Stromal cell of bone marrow (primary cell): ENCODE measurements at places on chromosomes 4 and X.
A peak's percentile ranks its signal among the peaks of the same experiment; 100 is the strongest.

GRCh38 chr4:76969495-76969894 is 19.9 kb downstream of the SEPTIN11 start:
- no peak for DNase-seq

DNA sequence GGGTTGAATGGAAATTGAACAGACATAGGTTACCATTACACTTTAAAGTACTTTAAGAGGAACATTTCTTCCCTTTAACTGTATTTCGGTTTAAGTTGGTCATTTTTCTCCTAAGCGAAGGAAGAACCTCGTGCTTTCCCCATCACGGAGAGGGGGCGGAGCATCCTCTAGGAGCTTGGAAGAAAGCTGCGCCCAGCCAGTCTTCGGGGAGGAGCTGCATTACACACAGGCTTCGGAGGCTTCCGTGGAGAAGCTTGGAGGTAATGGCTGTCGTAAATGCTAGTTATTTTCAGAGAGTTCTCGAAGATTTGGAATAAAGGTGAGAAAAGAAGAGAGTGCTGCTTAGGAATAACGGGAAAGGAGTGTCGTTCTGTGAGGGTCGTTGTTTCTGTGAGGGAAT is at the start of gene PWWP3B:
TSS of gene PWWP3B (plus strand) at position 199 of the 400 bp plus-strand sequence. CDS start 37,128 bp downstream, outside the sequence.
- DNase-seq: no peak

DNA sequence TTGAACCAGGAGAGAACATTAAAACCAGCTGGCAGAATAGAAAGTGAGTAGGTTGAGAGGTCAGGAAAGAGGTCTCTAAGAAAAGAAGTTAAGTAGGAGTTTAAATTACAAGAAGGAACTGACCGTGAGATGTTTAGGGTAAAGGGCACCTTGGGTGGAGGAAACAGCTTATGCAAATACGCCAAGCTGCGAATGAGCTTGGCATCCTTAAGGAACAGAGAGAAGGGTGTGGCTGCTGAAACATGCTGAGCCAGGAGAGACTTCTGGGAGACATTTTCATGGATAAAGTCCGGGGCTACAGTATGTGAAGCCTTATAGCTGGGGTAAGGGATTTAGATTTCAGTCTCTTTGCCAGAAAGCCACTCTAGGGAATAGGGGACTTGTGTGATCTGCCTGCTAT is 249.1 kb downstream of the KCNIP4 start:
- no peak for DNase-seq

DNA sequence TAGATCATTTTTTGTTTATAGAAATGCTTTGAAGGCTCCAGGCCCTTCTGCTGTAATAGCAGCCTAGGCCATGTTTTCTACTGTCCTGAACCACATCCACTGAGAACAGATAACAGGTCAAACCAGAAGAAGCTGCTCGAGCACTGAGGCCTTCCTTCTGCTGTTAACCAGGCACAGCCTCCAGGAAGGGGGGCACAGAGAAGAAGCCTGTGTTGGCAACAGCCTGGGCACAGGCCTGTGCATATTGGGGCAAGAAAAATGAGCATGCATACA is 37.4 kb upstream of the PDK3 start:
- DNase-seq: no peak

- no peak for DNase-seq
Measured at GRCh38 chr4:77045490-77045889, 30.3 kb downstream of the CCNI start.

- no peak for DNase-seq
Measured at GRCh38 chr4:152997771-152998487, 61.8 kb downstream of the FHDC1 start.

DNA sequence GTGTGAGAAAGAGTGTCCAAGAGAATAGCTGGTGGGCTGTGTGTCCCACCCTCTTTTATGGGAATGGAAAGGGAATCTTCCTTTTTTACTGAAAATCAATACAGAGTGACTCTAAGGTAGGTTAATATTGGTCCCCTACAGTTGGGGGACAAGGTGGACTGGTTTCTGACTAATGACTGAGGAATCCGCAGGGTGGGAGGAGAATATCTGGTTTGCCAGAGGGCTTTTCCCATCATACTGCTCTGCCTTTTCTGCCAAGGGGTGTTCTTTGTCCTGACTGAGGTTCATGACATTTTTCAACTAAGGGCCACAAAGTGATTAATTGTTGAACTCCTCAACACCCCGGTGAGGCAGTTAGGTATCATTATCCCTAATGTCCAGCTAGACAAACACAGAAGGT is 261.6 kb downstream of the SPATA18 start:
- DNase-seq: no peak

GRCh38 chr4:8688041-8688907 is 95.7 kb downstream of the CPZ start:
- no peak for DNase-seq

- no peak for DNase-seq
Measured at GRCh38 chr4:17010426-17011087, 112.1 kb upstream of the LDB2 start.

DNA sequence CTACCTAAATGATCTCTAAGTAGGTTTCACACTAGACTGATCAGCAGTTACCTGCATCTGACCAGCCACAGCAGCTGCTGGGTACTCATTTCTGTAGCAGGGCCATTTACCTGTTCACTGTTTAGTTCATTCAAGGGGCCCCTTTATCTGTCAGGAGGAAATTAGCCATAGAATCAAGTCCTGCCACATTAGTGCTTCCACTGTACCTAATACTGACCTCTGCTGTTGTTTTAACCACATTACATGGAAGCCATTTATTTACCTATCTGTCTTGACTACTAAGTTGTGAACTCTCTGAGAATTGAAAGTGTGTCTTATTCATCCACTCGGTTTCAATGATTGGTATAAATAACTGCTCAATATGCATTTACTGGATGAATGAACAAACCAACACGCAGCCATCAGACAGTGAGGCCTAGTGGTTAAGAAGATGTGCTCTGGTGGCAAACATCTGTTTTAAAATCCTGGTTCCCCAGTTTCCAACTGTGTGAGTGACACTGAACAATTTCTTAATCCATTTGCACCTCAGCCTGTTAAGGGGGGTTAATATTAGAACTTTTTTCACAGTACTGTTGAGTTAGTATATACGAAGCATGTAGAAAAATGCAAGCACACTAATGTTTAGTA is 30.0 kb upstream of the ANXA5 start:
- DNase-seq: peak; percentile 54

GRCh38 chr4:41638866-41639265 is 100.9 kb downstream of the LIMCH1 start:
- DNase-seq: no peak

- no peak for DNase-seq
Measured at GRCh38 chr4:68673143-68673542, 2.7 kb upstream of the UGT2B15 start.

GRCh38 chr4:169045862-169046584 is 36.0 kb upstream of the CBR4 start:
- DNase-seq: no peak

GRCh38 chr4:111722213-111722720 is 423.0 kb upstream of the FAM241A start:
- no peak for DNase-seq

GRCh38 chr4:3508542-3508941 is 23.7 kb downstream of the LRPAP1 start:
- DNase-seq: no peak

GRCh38 chr4:7742807-7743280 is 196.8 kb downstream of the AFAP1 start:
- no peak for DNase-seq

- peak; percentile 3 for DNase-seq
Measured at GRCh38 chr4:126046081-126046614, 731.4 kb downstream of the FAT4 start.

DNA sequence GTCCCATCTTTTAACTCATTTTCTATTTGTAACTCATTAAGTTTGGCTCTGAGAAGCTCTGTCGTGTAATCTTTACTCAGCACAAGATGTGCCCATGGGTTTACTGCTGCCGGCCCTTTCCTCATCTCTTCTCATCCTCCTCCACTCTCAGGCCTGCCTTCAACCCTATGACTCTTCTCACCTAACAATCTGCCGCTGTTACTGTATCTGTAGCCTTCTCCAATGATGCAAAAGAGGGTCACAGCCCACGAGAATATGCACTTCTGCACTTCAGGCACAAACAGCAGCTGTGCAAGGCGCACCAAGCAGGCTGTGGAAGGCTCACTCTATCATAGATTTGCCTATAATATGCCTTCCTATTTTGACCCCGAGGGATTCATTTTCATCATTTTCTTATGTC is 546.5 kb upstream of the GALNTL6 start:
- DNase-seq: no peak

DNA sequence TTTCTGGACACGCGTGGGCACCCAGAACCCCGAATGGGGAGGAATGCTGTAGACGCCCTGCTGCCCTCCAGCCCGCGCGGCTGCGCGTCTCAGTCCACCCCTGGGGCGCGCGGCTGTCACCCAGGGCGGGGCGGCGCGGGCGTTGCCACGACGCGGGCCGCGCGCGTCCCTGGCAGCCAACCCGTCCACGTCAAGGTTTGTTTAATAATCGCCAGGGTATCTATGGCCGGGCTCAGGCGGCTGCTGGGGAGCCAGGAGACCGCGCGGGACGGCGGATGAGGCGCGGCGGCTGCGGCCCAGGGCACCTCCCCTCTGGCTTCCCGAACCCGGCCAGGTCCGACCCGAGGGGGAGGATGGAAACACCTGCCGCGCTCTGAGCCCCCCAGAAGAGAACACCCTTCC is at the start of gene SPATA18:
TSS of gene SPATA18 (plus strand) at position 92 of the 402 bp plus-strand sequence. CDS start 401 bp downstream, outside the sequence.
- no peak for DNase-seq

- no peak for DNase-seq
Measured at GRCh38 chrX:109728173-109728535, 4.9 kb downstream of the ACSL4 start.

DNA sequence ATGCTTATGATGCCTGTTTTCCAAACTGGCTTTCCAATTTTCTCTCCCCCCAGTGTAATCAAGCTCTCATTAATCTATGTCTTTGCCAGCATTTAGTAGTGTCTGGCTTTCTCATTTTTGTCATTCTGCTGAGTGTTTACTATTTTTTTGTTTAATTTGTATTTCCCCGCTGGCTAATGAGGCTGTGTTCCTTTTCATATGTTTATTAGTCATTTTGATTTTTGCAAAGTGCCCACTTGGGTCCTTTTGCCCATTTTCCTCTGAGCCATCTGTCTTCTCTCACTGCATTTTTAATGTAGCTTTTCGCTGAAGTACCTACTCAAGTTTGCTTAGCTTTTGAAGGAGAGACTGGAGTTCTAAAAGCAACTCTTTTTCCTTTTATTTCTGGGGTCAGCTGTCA is 14.7 kb downstream of the DCK start:
- DNase-seq: no peak

- no peak for DNase-seq
Measured at GRCh38 chrX:53075011-53075410, 7.2 kb upstream of the TSPYL2 start.

DNA sequence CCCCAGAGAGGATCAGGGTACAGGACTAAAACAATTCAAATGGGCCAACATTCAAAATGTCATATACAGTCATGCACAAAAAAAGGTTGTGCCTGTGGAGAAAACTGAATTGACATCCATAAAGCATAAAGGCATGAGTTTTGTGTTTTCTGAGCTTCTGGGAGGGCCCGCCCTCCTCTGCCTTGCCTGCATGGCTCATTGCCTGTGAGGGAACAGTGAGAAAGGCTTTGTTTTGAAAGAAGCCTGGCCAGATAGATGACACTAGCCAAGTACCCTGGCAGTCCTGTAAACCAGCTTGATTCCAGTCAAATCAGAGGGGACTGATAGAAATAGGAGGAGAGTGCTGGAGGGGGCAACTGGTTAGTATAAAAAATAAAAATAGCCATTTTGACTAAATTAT is 194.3 kb downstream of the KIT start:
- DNase-seq: no peak

- no peak for DNase-seq
Measured at GRCh38 chr4:13599159-13599558, 28.4 kb downstream of the BOD1L1 start.

- no peak for DNase-seq
Measured at GRCh38 chr4:47194036-47194737, 162.8 kb downstream of the GABRB1 start.

DNA sequence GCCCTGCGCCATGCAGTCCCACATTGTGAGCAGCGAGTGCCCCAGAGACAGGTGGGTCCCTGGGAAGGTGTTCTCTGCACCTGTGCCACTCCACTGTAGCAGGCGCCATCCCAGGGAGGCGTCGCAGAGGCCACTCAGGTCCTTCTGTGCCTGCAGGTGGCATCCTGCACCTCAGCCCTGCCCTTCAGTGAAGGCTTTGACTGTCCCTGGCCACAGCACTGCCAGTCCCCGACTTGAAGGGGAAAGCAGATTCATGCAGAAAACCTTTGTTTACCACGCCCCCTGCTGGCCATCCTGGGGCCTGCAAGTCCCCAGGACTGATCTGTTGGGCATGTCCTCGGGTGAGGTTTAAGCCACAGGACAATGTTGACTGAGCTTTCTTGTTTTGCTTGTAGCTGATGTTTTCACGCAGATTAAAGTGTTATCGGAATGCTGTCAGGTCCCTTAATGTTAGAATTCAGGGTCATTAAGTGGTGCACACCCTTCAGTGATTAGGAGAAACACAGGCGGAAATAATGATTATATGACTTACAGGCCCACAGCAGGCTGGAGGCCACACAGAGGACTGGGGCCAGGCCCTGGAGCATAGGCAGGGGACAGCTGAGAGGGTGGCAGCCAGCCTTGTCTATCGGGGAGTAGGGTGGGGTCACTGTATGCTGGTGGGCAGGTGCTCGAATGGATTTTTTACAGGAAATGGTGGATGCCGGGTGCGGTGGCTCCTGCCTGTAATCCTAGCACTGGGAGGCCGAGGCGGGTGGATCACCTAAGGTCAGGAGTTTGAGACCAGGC is 5.0 kb downstream of the TACC3 start:
- DNase-seq: peak; percentile 51

GRCh38 chr4:180281724-180282123 is 1961.5 kb upstream of the TENM3 start:
- no peak for DNase-seq

DNA sequence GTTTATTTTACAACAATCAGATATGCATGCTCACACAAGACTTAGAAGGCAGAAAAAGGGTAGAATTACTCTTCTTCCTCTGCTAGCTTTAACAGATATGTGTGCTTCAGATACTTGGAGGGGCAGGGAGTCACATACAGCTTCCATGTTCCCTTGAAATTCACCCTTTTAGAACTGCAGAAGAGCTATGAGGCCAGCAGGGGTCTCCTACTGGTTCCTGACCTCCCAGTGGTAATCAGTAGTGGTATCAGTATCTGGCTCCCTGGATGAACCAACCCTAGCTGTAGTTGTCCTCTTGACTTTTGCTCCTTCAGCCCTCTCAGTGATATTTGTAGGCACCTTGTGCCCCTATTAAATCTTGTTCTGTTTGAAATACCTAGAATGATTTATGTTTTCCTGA is 81.5 kb downstream of the RCHY1 start:
- peak; percentile 1 for DNase-seq

GRCh38 chr4:86496094-86497080 is 97.7 kb upstream of the PTPN13 start:
- no peak for DNase-seq

- DNase-seq: no peak
Measured at GRCh38 chrX:37603938-37604409, 32.5 kb downstream of the LANCL3 start.

DNA sequence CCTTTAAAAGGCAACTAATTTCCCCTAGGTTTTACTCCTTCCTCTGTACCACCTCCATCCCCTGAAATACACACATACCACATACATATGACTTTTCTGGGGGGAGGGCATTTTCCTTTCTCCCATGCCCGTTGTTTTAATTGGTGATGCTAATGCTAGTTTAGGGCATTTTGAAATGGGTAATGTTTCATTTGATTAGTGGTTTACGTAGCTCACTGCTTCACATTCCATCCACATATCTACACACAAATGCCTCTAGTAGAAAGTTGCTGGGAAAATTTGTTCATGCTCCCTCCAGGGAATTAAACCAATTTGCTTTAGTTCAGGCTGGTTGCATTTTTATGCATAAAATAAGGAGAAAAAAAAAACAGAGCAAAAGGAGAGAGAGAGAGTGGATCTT is 231.2 kb downstream of the FRAS1 start:
- DNase-seq: peak; percentile 68

GRCh38 chrX:123085311-123085940 is 98.7 kb upstream of the GRIA3 start:
- DNase-seq: no peak
